ENCODE measurements at places on chromosomes 12 and 14. TPM values are rescaled to one million over a fixed set of nuclear protein-coding genes. Genes with fewer than 3 reads are reported as not detected.

Gene RNF212B
- not detected for total RNA-seq

Gene GPRC5D
- total RNA-seq, result not detected

Gene SYCP3
- not detected for total RNA-seq

Gene CFAP54
- total RNA-seq, result 0.18 TPM

Gene BATF
- not detected for total RNA-seq

Gene DAO
- total RNA-seq, result not detected

Gene ETFBKMT
- 2.5 TPM for total RNA-seq

Gene FOXM1
- 16.9 TPM for total RNA-seq

Gene NRL
- total RNA-seq, result 0.18 TPM

Gene TMCC3
- 0.36 TPM for total RNA-seq

Gene TMEM132C
- not detected for total RNA-seq

Gene KRT82
- not detected for total RNA-seq

Gene RTL1
- not detected for total RNA-seq

Gene SLCO1C1
- total RNA-seq, result not detected

Gene SMIM41
- total RNA-seq, result not detected

Gene MIP
- not detected for total RNA-seq

Gene VDR
- 3.9 TPM for total RNA-seq

Gene P2RX2
- total RNA-seq, result not detected

Gene SLC25A29
- 6.5 TPM for total RNA-seq

Gene C12orf56
- total RNA-seq, result not detected

Gene LIMA1
- total RNA-seq, result 183 TPM

Gene SLC39A2
- total RNA-seq, result not detected

Gene INHBC
- total RNA-seq, result not detected

Gene ANKRD9
- 3.9 TPM for total RNA-seq

Gene TPPP2
- total RNA-seq, result not detected

Gene SPTSSA
- total RNA-seq, result 10.8 TPM

Gene KCNC2
- total RNA-seq, result not detected

Gene DYNC1H1
- 612 TPM for total RNA-seq

Gene TRHDE
- total RNA-seq, result 97.8 TPM

Gene CLEC6A
- total RNA-seq, result not detected

Gene APOLD1
- total RNA-seq, result 4.2 TPM

Gene TXNDC16
- 1.4 TPM for total RNA-seq

Gene PIWIL1
- not detected for total RNA-seq

Gene CIROP
- 0.28 TPM for total RNA-seq

Gene TGM1
- 0.56 TPM for total RNA-seq

Gene IGF1
- 0.28 TPM for total RNA-seq

Gene ITPK1
- 15.3 TPM for total RNA-seq
